Uterus (tissue), 4 donors: ENCODE measurements at places on chromosomes 1 and 21. TPM values are rescaled to one million over a fixed set of nuclear protein-coding genes. Genes with fewer than 3 reads are reported as not detected.

GRCh38 chr1:9399510-9400424, 107.1 kb downstream of the SPSB1 start:
- DNase-seq, result no peak

DNA sequence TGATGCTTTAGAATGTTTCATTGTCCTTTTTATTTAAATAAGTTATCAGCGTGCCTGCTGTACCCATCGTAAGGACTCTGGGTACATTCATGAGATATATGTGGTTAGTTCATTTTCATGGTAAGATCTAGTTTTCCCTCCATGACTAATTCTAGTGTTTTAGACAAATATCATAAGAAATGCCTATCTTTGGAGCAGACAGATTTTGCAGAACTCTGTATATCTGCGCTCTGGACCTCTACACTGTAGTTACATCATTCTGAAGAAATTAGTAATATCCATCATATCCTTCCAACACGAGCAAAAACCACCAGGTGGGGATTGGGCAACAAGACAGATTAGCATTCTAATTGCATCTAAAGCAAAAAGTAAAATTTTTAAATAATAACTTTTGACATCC, 499.2 kb downstream of the SETD4 start:
- no peak for DNase-seq

GRCh38 chr1:115225993-115226685, 111.9 kb downstream of the NGF start:
- no peak for DNase-seq

DNA sequence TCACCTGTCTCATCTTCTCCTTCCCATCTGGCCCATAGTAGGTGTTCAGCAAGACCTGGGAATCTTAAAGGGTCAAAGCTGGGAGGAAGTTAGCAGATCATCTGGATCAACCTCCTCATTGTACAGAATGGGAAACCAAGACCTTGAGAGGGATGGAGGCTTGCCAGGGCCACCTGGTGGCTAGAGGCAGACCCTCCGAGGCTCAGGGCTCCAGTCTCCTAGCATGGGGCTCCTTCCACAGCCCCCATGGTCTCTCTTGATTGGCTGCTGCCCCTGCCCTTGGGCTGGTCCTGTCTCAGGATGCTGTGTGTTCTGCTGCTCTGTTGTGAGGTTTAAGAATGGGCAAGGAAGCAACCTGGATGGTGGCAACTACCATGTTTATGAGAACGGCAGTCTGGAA, 68.7 kb upstream of the CNTN2 start:
- DNase-seq, result no peak

- no peak for DNase-seq
These were observed 29.6 kb upstream of the KAZN start for GRCh38 chr1:14568716-14569355.

MORC3 gene
- total RNA-seq, result 95.1 TPM

SHISA4 gene
- total RNA-seq, result 6.0 TPM
